ENCODE measurements at places on chromosomes 11 and 22. TPM values are rescaled to one million over a fixed set of nuclear protein-coding genes. Genes with fewer than 3 reads are reported as not detected.

DNA sequence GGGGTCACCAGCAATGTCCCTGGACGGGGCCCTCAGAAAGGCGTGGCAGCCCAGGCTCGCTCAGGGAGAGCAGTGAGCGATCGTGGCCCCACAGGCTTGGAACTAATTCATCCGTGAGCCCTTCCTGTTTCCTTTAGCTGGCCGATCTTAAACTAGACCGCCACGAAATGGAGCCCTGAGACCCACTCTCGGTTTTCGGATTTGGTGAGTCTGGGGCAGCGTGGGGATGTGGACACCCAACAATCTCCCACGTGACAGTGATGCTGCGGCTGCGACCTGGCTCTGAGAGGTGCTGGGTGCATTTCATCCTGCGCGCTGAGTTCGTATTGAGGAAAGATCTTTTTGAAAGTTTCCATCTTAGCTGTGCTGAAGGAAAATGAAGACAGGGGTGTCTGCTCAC is 501.3 kb upstream of the B3GAT1 start:
- no peak for DNase-seq

The DGAT2 gene
- total RNA-seq: 1.2 TPM

DNA sequence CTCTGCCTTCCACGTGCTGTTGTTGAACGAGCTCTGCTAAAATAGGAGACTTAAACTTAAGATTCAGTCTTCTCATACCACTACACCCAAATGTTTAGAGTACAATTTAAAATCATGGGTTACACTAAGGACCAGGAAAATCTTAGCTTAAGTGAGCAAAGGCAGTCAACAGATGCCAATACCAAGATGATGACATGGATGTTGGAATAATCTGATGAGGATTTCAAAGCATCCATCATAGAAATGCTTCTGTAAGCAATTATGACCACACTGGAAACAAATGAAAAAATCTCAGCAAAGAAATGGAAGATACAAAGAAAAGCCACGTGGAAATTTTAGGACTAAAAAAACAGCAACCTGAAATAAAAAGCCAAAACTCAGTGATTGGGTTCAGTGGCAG is 109.8 kb downstream of the ATXN10 start:
- no peak for DNase-seq

DNA sequence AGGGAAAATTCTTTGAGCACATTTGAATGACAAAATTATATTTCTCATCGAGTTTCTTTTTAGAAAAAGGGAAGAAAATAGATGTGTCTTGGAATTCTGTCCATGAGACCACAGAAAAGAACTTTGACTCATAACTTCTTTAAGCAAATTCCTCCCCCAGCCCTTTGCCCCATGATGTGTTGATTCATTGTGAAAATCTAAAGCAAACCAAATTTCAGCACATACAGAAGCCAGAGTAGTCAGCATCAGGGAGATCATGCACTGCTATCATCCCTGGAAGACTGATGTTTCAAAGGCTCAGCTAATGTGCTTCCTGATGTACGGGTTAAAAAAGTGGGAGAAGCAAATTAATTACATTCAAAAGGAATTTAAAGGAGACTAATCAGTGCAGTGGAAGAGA is 159.7 kb downstream of the FAT3 start:
- peak; percentile 64 for DNase-seq

- DNase-seq: no peak
These were observed 9.9 kb downstream of the LRRC4C start for GRCh38 chr11:41449483-41450050.

The CADM1 gene
- 0.69 TPM for total RNA-seq

- no peak for DNase-seq
These were observed 1014.1 kb upstream of the RAG2 start for GRCh38 chr11:37612146-37612545.

The MS4A3 gene
- total RNA-seq: not detected

Measured in LHCN-M2 (cell line).